Naive thymus-derived CD8-positive, alpha-beta T cell (primary cell): ENCODE measurements at places on chromosomes 2 and 18. TPM values are rescaled to one million over a fixed set of nuclear protein-coding genes. Genes with fewer than 3 reads are reported as not detected.

RAB27B gene
- not detected for total RNA-seq

APCDD1 gene
- total RNA-seq, result not detected

ASXL2 gene
- 56.6 TPM for total RNA-seq

CFAP65 gene
- total RNA-seq, result not detected

SULT1C2 gene
- not detected for total RNA-seq

SLC19A3 gene
- not detected for total RNA-seq

CD8B2 gene
- 13.1 TPM for total RNA-seq
